ENCODE measurements at places on chromosomes 11 and 22.

DNA sequence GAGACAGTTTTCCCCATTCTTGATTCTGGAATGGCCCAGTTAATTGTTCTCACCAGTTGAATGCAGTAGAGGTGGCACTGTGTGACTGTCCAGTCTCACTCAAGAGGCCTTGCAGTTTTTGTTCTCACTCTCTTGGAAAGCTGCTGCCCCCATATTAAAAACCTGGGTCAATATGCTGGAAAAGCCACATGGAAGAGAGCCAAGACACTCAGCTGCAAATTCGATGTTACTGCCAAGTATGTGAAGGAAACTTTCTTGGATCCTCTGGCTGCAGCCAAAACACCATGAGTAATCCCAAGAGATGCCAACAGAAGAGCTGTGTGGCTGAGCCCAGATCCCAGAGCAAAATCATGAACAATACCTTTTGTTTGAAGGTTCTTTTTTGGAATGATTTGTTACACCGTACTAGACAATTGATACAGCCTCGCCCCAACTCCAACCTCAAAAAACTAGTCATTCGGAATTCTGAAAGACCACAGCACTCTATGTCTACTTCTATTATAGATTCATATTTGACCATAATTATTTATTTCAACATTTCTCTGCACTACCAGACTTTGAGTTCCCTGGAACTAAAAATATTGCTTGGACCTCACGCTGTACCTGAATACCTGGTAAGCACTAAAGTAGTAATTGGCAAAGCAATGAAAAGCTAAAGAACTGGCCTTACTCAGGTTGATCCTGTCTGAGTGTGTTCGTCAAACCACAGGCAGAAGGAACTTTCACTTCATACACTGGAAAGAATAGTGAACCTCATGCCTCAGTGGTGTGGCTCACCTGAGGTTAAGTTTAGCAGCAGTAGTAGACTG is 378.8 kb downstream of the ETS1 start:
- no peak for DNase-seq

DNA sequence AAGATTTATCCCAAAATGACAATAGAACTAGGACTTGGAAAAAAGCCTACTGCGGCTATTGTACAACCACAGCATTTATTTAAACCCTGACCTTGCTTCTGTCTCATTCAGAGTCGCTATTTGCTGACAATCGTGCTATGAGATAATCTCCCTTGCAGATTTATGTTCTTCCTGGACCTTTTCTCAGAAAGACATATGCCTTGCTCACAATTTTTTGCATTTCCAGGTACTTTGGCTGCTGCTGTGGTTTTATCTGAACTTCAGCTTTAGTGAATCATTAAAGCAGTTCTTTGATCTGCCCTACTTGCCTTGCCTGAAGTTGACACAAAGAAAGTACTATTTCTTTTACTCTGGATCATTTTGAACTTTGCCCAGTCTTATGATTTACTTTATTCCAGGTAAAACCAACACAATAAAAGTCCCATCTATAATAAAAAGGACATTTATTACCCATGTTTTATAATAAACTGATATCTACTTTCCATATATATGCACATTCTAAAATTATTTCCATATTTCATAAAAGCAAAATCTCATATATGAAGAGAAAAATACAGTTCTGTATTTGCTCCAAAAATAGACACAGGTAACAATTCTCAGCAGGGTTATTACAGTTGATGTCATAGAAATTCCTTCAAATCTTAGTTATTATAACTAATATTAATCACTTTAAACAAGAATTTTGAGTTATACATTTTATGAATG is 63.4 kb upstream of the CARD18 start:
- DNase-seq, result no peak

DNA sequence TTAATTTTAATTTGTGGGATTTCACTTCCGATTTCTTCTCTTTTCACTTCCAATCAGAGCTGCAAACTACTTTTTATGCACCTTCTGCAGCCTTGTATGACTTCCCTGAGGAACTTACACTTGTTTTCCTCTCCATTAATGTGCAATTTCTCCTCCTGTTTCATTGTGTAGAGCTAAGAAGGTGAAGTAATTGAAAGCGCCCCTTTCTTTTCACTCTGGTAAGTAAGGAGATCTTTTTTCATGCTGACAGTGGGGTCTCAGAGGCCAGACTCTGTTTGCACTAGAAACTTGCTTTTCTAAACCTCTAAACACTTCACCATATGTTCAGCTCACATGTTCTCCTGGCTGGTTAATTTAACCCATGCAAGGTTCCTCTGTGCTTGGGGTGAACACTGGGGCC is 117.0 kb downstream of the FANCF start:
- DNase-seq, result peak; percentile 38

- no peak for DNase-seq
These were observed 142.4 kb downstream of the APIP start for GRCh38 chr11:34773826-34774225.

DNA sequence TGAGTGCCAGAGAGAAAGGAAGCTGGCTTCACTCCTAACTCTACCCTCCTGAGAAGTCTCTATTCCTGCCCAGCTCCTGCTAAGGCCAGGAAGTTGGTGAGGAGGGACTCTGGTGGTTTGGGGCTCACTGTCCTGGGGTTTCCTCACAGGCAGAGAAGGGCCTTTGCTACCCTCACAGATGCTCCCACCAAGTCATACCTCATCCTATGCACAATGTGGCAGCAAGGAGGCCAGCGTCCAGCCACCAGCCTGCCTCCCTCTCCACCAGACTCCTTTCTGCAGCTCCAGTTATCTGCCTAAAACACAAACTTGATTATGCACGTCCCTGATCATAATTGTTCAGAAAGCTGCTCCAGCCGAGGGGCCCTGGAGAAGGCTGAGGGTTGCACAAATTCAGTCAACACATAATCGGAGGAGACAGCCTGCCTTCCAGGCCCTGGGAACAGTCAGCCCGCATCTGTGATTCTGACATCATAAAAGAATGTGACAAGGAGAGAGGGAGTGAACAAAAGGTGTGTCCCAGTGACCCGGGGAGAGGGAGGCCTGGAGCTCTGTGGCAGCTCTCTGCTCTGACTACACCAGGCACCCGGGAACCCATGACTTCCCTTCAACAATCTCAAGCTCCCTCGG is 28.8 kb downstream of the DKK3 start:
- no peak for DNase-seq

DNA sequence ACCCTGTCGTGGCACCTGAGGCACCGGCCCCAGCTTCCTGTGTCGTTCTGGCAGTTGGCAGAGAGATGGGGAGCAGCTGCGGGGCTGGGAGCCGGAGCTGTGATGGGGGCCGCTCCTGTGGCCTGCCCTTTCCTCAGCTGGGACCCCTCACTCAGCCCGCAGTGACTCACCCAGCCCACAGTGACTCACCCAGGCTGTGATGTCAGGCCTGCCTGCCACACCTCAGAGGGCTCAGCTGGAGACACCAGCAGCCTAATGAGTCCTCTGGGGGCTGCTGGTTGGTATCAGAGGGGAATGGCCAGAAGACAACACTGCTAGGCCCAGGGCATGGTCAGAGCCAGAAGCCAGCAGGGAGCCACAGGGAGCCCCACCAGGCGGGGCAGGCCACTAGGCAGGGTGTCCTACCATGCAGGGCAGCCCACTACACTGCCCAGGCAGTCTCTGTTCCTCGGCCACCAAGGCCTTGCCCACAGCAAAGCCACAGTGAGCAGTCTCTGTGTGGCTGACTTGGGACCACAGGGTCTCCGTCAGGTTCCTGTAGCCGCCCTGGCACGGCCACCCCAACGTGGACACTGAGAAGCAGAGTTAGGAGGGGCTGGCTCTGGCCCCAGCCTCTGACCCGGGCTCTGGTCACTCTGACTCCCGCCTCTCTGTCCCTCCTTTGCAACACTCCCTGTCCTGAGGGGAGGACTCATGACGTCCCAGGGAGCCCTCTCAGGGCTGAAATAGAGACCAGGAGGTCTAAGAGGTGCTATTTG is 4.2 kb upstream of the FXYD2 start:
- no peak for DNase-seq

- no peak for DNase-seq
These were observed 370 bp upstream of the A4GALT start for GRCh38 chr22:42721045-42721434.

- no peak for DNase-seq
These were observed 41.7 kb upstream of the SC5D start for GRCh38 chr11:121250843-121251242.

- no peak for DNase-seq
These were observed 157.8 kb upstream of the DDI1 start for GRCh38 chr11:103878646-103879045.

DNA sequence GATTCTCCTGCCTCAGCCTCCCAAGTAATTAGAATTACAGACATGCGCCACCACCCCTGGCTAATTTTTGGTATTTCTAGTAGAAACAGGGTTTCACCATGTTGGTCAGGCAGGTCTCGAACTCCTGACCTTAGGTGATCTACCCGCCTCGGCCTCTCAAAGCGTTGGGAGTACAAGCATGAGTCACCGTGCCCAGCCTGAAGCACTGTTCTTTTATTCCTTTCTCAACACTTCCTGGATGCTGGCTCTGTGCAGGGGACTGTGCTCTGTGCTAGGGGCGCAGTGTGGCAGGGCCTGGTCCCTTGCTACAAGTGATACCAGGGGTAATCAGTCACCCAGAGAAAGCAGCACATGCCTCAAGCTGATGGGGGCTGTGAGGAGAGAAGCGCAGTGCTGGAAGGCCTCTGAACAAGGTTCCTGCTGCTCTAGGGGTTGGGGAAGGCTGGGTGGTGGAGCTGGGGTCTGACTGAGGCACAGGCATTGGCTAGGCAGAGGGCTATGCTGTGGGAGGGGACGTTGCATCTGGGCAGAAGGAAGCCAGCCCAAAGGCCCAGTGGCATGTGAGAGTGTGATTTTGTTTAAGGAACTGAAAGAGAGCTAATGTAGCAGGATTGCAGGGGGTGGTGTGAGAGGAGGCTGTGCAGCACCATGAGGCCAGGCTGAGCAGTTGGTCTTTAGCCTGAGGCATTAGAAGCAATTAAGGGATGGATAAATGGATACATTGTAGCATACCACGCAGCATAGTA is 42.5 kb downstream of the CABIN1 start:
- DNase-seq, result no peak

DNA sequence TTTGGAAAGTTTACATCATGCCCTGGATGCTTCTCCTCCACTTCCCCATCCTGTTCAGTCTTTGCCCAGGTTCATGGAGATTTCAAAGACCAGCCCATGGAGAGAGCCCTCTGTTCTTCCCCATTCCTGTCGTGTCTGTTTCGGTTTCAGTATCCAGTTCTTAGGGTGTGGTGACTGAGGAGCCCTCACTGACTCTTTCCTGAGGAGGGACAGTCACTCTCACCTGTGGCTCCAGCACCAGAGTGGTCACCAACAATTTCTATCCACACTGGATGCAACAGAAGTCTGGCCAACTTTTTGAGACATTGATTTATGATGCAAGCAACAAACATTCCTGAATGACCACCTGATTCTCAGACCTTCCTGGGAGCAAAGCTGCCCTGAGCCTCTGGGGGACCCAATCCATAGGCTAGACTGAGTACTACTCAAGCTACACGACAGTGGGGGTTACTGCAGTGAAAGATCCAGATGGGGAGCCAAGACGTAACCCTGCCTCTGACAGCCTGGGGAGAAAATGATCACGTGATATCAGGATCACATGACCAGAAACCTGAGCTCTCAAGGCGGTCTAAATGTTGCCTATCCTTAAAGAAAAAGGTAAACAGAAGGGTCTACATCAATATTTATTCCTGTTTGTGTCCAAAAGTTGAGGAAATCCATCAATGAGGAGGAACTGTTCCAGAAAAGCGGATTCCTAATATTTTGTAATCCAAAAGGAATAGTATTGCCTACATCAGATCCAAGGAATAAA is 76.2 kb upstream of the VPREB1 start:
- DNase-seq, result peak; percentile 38

GRCh38 chr22:29275819-29276565 is 7.9 kb downstream of the EWSR1 start:
- DNase-seq, result no peak

DNA sequence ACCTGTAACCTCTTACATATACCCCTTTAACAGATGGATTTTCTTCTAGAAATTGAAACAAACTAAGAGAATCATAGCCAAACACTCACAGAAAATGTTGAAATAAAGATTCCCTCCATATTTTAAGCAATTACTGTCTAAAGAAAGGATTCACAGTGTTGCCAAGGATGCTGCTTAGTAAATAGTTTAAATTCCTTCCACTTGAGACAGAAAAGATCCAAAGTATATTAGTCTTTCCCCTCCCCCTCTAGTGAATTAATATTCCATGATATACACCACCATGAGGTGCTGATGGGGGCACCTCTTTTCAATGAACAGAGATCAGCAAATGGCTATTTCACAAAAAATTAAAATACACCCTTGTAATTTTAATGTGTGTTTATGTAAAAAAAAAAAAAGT is 186.8 kb downstream of the SOX6 start:
- DNase-seq, result no peak

GRCh38 chr11:68335683-68336082 is 23.3 kb downstream of the LRP5 start:
- DNase-seq, result no peak

DNA sequence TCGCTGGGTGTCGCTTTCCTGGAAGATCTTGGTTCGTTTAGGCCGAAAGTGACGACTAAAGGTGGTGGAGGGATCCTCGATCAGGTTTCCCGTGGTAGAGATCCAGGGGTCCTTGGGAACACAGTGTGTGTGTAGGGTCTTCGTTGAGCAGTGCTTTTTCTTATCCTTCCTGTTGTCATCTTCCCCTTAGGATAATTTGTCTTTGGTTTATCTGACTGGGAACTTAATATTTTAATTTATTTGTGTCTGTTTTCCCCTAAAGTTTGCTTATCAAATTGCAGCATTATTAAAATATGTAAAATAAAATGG is 403 bp downstream of the RBM7 start:
- DNase-seq, result no peak

DNA sequence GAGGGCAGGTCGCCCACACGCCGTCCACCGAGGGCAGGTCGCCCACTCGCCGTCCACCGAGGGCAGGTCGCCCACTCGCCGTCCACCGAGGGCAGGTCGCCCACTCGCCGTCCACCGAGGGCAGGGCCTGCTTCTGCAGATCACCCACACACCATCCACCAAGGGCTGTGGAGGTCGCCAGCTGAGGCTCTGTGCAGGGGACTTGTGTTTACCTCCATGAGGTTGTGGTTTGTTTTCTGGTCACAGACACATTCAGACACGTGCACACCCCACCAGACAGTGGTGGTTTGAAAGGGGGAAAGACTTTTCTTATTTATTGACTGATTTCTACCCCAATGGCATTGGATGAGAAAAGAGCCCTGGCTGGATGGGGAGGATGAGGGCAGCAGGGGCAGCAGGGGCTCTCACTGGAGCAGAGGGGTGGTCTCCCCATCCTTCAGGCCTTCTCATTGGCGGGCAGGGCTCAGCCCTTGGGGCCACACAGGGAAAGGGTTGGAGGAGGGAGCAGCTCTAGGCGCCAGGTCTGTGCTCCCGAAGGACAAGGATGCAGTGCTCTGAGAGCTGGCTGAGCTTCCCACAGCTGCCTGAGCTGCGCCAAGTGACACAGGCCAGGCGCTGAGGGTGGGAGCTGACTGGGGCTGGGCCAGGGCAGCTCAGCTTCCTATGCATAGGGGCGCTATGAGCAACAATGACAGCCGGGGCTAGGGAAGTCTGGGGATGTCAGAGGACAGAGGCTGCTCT is 252.6 kb upstream of the B3GAT1 start:
- no peak for DNase-seq

- no peak for DNase-seq
These were observed 177.3 kb downstream of the ADAMTS15 start for GRCh38 chr11:130625578-130626306.

GRCh38 chr22:43431808-43432554 is 20.2 kb downstream of the MPPED1 start:
- DNase-seq, result no peak

GRCh38 chr11:11432621-11433319 is 79.7 kb upstream of the CSNK2A3 start:
- no peak for DNase-seq

- no peak for DNase-seq
These were observed 8.7 kb upstream of the CLPB start for GRCh38 chr11:72443016-72443415.
